ENCODE measurements at places on chromosomes 2 and 18.

GRCh38 chr2:842151-842803 lies 108.4 kb upstream of the SNTG2 start:
- no peak for DNase-seq

DNA sequence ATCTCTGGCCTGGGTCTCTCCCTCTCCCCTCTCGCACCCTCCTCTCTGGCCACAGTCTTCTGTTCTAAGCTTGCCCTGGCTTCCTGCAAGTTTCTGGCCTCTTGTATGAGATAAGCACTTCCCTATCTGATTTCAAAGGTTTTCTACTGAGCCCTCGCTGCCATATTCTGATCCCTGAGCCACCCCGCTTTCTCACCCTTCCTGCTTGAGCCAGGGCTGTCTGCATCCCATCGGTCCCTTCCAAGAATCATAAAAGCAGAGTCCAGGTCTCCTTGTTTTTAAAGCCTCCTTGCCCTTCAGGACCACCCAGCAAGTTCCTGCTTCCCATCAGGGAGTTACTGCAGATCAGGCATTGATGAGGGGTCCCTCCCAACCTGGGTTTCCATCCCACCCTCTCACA lies 110.2 kb downstream of the PRKCE start:
- no peak for DNase-seq

GRCh38 chr2:43139996-43140621 lies 86.3 kb downstream of the ZFP36L2 start:
- DNase-seq, result no peak

GRCh38 chr2:230924470-230925341 lies at the start of gene GPR55:
TSS of gene GPR55 (minus strand) at chr2:230925242. CDS start at chr2:230910962, 14,280 bp downstream.
- DNase-seq, result peak; percentile 38

DNA sequence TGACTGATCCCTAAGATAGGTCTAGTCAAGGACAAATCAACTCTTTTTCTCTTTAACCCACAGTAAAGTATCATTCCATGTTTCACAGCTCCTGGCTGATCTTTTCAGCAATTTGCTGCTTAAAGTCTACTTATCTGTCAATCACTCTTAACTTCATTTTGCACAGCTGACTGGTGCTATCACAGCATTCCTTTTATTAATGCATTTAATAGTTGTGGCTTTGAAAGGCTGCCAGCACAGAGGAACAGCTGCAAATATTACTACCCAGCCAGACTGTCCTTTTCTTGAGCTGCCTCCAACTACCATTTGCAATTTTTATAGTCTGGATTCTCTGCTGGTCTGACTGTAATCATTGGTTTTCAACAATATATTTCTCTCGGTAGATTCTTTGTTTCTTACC lies 303.5 kb downstream of the STK39 start:
- no peak for DNase-seq

DNA sequence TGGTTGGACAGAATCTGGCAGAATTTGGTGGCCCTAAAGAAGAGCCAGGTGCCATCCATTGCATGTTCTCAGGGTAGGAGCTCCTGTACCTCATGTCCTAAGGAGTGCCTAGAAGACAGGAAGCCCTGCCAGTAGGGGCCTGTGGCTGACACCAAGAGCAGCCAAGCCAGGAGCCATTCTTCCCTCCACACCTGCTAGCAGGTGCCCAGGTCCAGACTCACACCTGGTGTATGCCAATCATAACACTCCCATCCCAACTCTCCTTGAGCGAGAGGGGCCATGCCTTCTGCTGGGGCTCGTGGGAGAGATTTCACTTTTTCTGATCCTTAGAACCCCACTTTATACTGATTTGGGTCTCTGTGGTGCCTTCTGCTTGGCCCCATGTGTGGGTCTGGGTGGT lies 26.5 kb upstream of the TMEM37 start:
- no peak for DNase-seq

DNA sequence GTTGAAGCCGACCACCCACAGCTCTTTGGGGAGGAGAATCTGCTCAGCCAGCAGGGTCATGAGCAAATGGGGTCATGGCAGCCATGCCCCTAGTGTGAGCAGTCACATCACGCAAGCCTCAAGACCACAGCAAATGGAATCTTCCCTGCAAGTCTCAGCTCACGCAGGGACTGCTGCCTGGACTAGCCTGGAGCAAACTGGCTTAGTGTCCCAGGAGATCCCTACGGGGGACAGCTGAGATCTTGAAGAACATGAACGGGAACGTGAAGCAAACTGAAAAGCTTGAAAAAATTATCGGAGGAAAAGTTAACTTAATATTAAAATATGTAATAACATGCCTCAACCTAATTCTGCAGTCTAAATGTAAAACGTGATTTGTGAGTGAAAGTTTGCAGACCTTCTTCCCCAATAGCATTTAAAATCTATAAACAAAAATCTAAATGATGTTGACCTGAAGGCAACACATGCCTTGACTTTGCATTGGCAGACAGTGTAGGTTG lies 118.4 kb downstream of the FAM124B start:
- no peak for DNase-seq

GRCh38 chr2:141863964-141864363 lies 266.9 kb downstream of the LRP1B start:
- DNase-seq, result no peak

DNA sequence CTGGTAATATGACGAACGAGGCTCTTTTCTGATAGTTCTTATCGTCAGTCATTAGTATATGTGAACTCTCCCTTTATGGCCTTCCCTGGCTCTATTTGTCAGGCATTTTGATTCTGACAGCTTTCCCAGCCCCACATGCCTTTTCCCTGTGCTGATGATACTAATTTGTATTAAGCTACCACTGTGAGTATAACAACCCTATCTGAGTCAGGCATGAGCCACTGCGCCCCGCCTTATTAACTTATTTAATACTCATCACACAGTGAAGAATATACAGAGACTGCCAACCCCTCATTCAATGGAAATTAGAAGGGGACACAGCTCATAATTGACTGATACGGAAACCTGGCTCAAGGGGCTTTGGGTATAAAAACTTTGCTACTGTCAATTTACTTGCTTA lies 140.0 kb downstream of the NETO1 start:
- no peak for DNase-seq

GRCh38 chr2:67258122-67258521 lies 139.0 kb upstream of the ETAA1 start:
- DNase-seq, result no peak

DNA sequence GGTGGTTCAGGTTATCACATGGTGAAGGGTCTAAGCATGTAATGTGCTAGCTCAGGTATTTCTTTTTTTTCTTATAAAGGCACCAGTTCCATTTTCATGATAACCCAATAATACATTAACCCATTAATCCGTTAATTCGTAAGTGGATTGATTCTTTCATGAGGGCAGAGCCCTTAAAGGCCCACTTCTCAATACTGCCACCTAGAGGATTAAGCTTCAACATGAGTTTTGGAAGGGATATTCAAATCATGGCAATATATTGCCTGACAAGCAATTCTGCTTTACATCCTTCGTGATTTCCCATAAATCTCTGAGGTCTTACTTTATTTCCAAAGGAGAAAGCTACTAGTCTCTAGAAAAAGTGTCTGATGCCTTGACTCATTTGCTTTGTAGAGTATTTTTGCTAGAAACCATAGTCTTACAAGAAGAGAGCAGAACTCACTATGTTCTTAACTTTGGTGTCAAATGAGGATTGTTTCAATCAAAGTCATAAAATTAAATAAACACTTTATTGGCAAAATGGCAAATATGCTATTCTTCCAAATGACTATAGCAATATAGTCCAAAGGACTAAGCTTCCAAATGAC lies 271.3 kb downstream of the KCNS3 start:
- no peak for DNase-seq

GRCh38 chr2:121521359-121521758 lies 9.3 kb upstream of the RNU4ATAC start:
- DNase-seq, result no peak
